Inflammatory macrophage treated with lipopolysaccharide for 4 hours (primary cell): ENCODE measurements at places on chromosomes 12 and 14.

GRCh38 chr12:100566887-100567637 is 6.4 kb upstream of the GAS2L3 start:
- DNase-seq: peak; percentile 94

- no peak for DNase-seq
Measured at GRCh38 chr12:40022850-40023249, 83.0 kb downstream of the SLC2A13 start.

GRCh38 chr12:27163048-27163715 is 80.8 kb upstream of the C12orf71 start:
- no peak for DNase-seq

GRCh38 chr12:95413576-95413975 is 60.4 kb upstream of the METAP2 start:
- no peak for DNase-seq

- DNase-seq: peak; percentile 5
Measured at GRCh38 chr12:79174626-79175025, 310.1 kb downstream of the SYT1 start.

DNA sequence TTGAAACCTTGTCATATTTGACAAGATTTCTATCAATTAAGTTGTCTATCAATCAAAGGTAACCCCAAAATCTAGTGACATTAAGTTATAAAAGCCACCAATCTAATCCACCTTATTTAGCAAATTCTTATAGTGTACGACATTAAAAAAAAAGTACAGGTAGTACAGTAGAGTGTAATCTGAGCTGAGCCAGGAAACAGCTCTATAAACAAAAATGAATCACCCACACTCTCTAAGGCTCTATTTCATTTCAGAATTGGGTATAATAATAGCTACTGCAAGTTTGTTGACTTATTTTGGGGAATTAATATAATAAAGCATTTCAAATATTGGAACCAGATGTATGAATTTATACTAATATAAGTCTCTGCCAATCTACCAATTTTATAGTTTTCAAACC is 342.4 kb upstream of the FLRT2 start:
- no peak for DNase-seq
